ENCODE measurements at places on chromosomes 7 and 10. TPM values are rescaled to one million over a fixed set of nuclear protein-coding genes. Genes with fewer than 3 reads are reported as not detected.

The PUS7 gene
- 20.1 TPM for total RNA-seq

GRCh38 chr7:101681170-101682007 lies 52.3 kb upstream of the MYL10 start:
- H3K27me3 ChIP-seq, result no peaks in the 10 kb centered on the region
- DNase-seq, result peak; percentile 95
- H3K4me3 ChIP-seq, result peak overlapping the region; percentile 21
- peaks cover 13% of the 10 kb centered on the region for H3K4me1 ChIP-seq
- H3K36me3 ChIP-seq, result no peaks in the 10 kb centered on the region

- H3K4me1 ChIP-seq, result peaks cover 62% of the 10 kb centered on the region
- H3K4me3 ChIP-seq, result peak overlapping the region; percentile 34
- peak; percentile 89 for DNase-seq
- H3K27me3 ChIP-seq, result no peaks in the 10 kb centered on the region
- peak overlapping the region; percentile 79 for H3K27ac ChIP-seq
Measured at GRCh38 chr10:4807761-4808507, 18.1 kb upstream of the AKR1E2 start.

The SRGN gene
- total RNA-seq, result 108 TPM

GRCh38 chr10:32713560-32713959 lies 244.5 kb downstream of the ITGB1 start:
- no peak overlapping the region for H3K4me3 ChIP-seq
- DNase-seq, result peak; percentile 10
- no peaks in the 10 kb centered on the region for H3K4me1 ChIP-seq
- H3K27ac ChIP-seq, result no peak overlapping the region

- H3K36me3 ChIP-seq, result no peaks in the 10 kb centered on the region
- no peaks in the 10 kb centered on the region for H3K27me3 ChIP-seq
- H3K4me1 ChIP-seq, result no peaks in the 10 kb centered on the region
- H3K4me3 ChIP-seq, result no peak overlapping the region
- no peak overlapping the region for H3K27ac ChIP-seq
Measured at GRCh38 chr7:153675131-153675530, 377.1 kb upstream of the DPP6 start.

The FAM241B gene
- not detected for total RNA-seq

Data from GM23248 (cell line).